ENCODE measurements at places on chromosomes 11 and 22.

DNA sequence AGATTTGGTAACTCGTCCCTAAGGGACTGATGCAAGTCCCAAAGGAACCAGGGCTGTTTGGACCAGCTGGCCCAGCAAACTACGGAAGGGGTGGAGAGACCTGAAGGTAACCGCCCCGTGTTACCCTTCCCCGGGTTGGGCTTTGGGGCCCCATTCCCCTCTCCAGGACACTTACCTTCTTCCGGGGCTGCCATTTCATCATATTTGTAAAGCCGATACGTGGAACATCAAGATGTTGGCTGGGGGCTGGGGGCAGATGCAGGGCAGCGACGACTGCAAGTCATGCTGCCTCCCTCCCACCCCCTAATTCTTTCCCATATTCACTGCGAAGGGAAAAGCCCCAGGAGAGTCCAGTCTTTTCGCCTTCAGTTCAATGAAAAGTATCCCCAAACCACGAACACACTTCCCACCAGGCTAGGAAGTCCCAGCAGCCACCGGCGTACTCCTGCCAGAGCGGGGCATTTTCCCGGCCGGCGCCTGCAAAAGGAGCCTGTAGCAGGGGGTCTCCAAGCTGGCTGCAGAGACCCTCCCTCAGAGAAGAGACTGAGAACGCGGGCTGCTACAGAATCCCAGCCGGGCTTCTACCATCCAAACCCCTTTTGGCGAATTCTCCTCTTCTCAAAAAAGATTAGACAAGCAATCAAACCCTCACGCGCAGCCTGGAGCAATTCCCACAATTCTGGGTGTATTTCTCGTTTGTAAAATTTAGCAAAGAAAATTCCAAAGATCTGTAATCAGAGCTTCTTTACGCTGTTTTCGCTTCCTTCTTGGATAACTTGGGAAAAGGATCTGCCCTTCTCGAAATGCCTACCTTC lies 236.7 kb downstream of the TTC28 start:
- DNase-seq = no peak

- DNase-seq = no peak
These were observed 136.7 kb downstream of the SPATA19 start for GRCh38 chr11:133708547-133709051.

DNA sequence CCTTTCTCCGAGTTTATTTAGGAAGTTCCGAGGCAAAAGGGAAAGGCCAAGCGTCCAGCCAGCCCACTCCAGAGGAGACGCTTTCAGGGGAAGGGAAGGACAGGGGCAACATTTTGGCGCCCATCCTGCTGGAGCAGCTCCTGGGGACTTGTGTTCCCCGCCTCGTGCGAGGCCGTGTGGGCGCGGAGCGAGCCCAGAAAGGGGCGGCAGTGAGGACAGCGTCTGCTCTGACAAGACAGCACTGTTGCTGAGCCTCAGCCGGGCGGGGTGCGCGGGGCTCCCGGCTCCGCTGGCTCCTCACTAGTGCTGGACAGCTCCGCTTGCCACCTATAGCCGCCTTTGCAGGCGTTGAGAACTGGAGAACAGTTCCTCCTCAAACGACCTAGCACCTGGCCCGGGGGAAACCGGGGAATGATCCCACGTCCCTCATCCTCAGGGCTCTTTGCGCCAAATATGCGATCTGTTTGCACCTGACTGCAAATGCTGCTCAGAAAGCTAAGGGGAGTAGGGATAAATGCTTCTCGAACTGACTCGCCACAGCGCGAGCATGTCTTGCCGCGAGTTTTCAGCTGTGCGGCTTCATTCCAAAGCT lies 722 bp upstream of the GUCY1A2 start:
- peak; percentile 45 for DNase-seq

DNA sequence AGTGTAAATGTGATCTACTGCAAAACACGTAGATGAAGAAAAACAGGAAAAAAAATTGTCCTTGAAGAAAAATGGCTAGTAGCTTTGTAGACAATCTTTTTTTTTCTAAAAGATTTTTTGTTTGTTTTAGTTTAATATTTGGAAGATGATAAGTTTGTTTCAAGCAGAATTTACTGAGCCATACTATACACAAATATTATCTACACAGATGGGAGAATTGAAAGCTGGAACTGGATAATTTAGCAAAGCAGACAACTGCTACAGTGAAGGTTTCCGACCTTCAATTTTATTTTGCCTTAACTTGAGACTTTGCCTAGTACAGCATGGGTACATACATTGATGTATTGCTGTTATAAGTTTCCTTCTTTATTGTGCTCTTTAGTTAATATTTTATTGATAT lies 313.0 kb upstream of the PDGFD start:
- DNase-seq = no peak

- no peak for DNase-seq
These were observed 16.8 kb downstream of the PRR5L start for GRCh38 chr11:36312611-36313472.

DNA sequence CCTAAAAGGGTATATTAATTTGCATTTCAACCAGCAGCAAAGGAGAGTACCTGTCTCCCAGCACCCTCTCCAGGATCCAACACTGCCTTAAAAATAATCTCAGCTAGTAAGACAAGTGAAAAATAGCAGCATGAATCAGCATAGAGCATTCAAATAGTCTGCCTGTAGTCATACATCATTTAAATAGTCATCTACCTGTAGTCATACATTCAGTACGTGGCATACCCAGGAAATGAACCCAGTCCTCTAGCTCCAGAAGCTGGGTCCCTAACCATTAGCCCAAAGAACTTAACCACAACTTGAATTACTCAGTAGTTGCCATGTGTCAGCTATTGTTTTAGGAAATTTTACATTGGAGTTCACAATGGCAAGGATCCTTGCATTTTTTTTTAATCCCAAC lies 9.3 kb downstream of the TENM4 start:
- DNase-seq = no peak

DNA sequence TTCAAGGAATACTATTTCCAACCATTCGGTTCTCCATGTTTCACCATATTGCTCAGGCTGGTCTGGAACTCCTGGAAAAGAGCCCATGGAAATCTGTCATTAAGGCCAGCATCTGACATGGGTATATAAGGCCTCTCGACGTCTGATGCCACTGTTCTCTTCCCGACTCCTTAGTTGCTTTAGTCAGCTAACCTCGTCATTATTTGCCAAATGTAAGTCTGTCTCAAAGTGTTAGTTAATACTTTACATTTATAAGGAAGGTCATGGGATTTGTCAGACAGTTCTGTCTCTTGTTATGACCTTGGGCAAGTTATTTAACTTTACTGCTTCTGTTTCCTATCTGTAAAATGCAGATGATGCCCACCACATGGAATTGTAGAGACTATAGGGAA lies 1.6 kb downstream of the MRPL48 start:
- DNase-seq = no peak

DNA sequence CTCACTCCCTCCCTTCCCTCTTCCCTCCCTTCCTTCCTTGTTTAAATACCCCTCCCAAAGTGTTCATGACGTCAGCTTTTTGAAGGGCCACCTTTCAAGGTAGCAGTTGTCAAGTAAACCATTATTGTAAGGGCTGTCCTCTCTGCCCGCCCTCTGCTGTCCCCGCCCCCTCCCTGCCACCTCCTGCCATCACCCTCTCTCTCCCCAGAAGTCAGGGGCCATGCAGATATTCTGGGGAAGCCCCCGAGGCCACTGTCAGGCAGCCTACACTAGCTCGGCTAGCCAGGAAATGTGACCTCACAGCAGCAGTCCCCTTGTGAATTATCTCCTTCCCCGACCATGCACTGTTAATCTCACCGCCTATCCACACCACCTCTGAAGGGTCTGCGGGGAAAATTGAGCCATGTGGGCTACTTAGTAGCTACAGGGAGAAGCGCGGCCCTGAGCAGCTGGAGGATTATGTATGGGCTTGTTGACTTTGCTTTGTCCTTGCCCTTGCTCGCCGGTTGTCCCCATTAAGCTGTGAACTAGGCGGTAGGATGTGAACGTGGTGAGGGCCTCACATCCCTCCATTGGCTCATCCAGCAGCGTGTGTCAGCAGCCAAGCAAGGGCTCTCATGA lies 42.1 kb upstream of the ATXN10 start:
- DNase-seq = no peak

DNA sequence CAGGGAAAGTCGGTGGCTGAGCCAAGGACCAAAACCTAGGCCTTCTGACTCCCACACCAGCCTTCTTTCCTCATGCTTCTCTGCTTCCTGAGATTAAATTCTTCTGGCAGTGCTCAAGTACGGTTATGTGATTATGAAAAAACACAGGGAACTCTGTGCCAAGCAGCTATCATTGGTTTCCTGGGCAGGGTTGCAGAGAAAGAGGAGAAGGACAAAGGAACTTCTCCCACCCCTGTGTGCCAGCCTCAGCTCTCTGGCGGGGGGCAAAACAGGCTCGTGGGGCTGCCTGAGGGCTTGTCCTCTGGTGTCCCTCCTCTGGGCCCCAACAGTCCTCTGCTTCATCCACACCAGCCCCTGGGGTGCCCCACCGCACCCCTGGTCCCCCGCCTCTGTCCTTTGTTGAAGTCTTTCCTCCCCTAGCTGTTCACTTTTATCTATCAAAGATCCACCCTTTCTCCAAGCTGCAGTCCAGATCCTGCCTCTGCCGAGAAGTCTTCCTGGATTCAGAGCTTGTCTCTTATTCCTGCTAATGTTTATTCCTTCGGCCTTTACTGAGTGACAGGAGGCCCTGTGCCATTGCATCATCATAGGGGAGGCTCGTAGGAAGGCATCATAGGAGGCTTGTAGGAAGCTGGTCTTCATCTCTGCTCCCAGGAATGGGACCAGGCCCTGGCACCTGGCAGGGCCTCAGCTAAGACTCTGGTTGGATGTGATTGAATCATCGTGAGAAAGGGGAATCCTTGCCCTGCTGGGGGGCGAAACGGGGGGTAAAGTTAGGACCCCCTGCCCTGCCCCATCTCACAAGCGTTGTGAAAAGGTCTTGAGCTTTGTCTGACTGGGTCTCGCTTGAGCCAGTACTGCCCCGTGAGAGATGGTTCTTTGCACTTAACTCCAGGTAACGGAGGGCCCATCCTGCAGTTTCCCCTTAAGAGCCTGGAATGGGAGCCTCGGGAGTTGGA lies 11.5 kb upstream of the FTH1 start:
- no peak for DNase-seq

GRCh38 chr22:38925571-38926041 lies 31.8 kb upstream of the APOBEC3A start:
- no peak for DNase-seq

DNA sequence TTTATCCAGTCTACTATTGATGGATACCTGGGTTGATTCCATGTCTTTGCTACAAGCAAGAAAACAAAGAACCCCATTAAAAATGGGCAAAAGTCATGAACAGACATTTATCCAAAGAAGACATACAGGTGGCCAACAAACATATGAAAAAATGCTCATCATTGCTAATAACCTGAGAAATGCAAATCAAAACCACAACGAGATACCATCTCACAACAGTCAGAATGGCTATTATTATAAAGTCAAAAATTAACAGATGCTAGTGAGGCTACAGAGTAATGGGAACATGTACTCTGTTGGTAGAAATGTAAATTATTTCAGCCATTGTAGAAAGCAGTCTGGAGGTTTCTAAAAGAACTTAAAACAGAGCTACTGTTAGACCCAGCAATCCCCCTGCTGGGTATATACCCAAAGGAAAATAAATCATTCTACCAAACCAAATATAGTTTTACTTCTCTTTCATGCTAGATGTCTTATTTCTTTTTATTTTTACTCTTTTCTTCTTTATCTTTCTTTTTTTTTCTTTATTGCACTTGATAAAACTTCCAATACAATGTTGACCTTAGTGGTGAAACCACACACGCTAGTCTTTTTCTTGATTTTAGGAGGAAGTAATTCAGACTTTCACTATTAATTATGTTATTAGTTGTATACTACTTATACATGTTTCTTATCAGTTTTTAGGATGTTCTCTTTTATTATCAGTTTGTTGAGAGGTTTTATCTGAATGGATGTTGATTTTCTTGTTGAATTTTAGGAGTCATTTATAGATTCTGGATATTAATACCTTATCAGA lies 14.3 kb downstream of the TRIM22 start:
- no peak for DNase-seq

DNA sequence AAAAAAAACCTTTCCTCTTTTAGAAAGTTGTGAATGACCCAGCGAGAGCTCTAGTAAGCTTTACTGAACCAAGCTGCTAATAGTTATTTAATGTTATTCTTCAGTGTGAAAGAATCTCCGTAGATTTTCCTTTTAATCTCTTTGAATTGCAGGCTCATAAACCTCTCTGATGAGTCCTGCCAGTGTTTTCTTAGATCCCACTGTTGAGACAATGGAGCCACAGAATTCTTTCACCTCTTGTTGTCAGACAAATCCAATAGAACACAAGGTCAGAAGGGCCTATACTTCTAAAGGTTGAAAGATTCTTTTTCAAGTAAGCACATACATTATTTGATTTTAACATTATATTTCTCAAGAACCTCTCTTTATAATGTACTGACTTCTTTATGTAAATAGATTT lies 52.2 kb downstream of the DNAJC24 start:
- no peak for DNase-seq

DNA sequence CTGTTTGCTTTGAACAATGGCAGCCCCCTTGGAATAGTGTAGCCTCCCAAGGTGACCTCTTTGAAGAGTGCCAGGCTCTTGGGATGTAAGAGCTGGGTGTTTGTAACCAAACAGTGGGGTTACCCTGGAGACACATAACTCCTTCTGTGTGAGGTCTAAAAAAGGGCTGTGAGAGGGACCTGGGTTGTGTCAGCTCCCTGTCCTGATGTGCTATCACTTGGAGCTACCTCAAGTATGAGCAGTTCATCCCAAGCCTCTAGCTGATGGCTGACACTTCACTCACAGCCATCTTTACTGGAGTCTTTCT lies 40.2 kb downstream of the TSPAN18 start:
- DNase-seq = no peak

- DNase-seq = no peak
These were observed 1941.0 kb upstream of the RAG2 start for GRCh38 chr11:38538866-38539680.

DNA sequence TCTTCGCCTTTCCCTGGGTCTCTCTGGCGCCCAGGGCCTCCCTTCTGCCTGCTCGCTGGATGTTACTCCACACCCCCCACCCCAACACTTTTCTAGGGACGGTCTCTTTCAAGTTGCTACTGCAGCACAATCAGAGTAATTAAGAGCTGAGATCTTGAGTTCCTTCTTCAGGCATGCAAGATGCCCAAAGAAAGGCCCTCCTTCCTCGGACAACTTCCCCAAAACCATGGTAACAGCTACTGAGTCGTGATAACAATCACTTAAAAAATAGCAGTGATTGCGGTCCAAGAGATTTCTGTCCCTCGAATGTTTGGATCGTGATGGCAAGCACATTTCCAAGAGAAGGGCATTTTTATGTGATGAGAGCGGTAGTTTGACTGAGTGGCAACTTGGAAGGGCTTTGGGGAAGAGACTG lies 638 bp upstream of the TENM4 start:
- no peak for DNase-seq

DNA sequence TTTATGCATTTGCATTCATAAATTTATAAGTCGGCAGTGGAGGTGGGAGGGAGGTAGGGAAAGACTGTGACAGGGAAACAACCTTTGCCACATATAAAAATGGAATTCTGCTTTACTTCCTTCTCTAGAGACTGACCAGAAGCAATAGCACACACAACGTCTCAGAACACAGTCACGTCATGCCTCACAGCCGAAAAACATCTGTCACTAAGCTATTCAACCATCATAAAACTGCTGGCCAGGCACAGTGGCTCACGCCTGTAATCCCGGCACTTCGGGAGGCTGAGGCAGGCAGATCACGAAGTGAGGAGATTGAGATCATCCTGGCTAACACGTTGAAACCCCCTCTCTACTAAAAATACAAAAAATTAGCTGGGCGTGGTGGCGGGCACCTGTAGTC lies 101.0 kb upstream of the CHRM4 start:
- no peak for DNase-seq
